ENCODE measurements at places on chromosomes 6 and 20. TPM values are rescaled to one million over a fixed set of nuclear protein-coding genes. Genes with fewer than 3 reads are reported as not detected.

GRCh38 chr6:23584134-23584763 is 541.8 kb upstream of the NRSN1 start:
- DNase-seq: no peak

DNA sequence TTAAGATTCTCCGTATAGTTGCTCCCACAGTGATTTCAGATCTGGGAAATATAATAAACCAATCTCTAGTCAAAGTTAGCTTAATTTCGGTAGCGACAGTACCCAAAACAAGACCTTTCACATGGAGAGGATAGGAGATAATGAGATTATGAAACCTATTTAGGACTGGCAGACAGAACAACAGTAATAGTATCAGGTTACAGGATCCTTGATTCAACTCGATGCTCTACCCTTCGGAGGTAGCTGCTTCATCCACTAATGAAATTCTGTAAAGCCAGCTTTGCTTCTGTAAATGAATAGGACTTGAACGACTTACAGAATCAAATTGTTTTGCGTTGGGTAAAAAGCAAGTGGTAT is 534 bp upstream of the AKIRIN2 start:
- DNase-seq: no peak

- DNase-seq: no peak
These were observed at the start of gene CCDC170 for GRCh38 chr6:151493804-151494234. TSS of gene CCDC170 (plus strand) at chr6:151494017. CDS start at chr6:151494129, 112 bp downstream.

DNA sequence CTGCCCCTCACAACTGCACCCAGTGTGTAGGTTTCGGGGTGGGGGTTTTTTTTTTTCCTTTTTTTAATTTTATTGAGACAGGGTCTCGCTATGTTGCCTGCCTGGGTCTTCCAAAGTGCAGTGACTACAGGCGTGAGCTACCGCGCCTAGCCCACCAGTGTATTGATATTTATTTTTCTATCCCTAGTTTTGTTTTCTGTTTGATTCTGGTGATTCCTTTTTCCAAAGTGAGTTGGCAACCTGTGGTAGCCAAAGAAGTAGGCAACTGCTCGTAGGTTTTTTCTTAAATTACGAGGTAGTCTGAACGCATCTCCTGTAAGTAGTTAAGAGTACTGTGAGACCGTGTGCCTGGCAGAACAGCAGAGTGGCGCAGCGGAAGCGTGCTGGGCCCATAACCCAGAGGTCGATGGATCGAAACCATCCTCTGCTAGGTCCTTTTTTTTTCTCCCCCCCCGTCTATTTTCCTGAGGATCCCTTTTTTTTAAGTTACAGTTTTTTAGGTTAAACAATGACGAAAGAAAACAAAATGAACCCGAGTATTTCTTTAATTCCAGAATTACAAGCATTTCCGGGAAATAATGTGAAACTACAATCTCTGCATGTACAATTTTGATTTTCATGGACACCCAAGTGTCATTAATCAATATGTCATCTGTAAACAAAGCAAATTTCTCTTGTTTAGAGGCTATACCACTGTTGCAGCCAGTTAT is 78.7 kb upstream of the BTN3A2 start:
- DNase-seq: peak; percentile 78

GRCh38 chr6:167933847-167934246 is 63.6 kb upstream of the KIF25 start:
- no peak for DNase-seq

DNA sequence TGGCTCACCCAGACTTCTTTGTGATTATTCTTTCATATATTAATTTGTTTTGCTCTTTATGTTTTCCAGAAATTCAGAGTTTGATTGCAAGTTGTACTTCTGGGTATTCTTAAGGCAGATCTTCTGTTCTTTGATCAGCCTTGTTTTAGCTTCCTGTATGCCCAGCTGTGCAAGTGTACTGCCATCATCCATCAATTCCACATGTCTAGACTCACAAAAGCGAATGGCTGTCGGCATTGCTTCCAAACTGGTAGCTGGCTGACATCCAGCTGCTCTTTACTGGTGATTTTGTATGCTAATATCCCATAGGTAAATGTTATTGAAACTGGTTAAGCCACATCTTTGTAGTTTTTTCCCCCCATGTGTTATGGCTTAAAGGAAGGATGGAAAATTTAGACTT is 1084.8 kb upstream of the CITED2 start:
- no peak for DNase-seq

GRCh38 chr20:36425166-36425565 is 116.2 kb upstream of the MYL9 start:
- DNase-seq: no peak

- DNase-seq: peak; percentile 82
These were observed at the start of gene SYTL3 for GRCh38 chr6:158649289-158650143. TSS of gene SYTL3 (plus strand) at chr6:158650054. CDS start at chr6:158663269, 13,215 bp downstream.

DNA sequence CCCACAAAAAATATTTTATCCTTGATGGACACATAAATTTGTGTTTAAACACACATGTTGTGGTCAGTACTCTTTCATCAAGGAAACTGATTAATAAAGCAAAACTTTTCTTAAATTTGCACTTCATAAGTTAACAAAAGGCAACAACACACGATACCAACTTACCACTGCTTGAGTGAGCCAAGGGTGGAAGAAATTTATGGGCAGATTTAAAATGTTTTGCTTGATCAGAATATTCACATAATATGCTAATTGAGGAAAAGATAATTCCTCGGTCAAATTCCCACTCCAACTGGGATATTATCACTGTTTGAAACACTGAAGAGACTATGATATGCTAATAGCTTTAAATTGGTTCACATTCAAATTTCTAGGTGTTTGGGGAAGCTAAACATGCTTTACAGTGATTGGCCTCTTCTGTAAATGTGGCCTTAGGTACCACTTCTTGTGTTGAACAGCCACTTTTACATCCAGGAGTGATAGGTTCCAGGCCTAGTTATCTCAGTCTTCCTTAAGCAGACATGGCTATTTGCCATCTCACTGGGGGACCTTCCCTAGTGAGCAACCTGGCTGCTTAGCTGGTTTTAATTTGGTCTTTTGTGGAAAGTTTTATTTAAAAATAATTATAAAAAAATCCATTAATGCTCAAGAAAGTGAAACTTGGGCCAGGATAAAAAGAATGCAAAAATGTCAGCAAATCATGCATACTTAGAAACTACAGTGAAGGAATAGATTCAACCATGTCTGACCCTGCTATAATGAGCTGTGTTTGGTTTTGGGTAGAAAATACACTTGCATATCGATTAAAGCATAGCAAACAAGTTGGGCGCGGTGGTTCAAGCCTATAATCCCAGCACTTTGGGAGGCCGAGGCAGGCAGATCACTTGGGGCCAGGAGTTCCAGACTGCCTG is 221.2 kb upstream of the MAP3K7 start:
- DNase-seq: no peak

DNA sequence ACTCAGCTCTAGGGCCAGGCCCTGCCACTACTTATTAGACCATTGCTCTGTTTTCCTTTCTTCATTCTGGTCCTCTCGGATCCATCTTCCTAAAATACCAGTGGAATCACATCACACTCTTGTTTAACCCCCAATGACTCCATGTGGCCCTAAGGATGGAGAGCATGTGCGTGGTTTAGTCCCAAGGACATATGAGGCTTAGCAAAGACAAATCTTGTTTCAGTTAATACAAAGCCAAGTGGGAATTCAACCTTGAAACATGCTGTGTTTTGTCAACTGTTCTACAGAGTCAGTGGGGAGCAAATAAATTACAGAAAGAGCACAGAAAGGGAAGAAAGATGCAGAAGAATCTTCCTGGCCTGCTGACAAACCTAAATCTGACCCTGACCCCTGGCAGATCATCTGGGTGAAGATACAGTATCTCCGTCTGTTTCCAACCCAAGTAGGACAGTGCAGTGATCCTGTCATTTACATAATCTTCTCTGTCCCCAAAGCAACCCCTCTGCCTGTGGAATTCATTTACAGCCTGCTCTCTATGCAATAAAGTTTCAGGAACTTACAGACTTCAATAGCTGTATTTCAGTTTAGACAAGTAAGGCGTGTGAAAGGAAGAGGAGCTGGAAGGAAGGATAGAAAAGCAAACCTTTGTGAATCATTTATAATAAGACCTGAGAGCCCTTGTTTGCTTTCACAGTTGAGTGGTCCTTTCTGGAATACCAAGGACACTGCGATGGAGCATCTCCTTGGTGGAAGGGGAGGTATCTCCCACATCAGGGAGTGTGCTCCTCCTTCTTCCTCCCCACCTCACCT is 144.0 kb downstream of the THBS2 start:
- DNase-seq: no peak

DNA sequence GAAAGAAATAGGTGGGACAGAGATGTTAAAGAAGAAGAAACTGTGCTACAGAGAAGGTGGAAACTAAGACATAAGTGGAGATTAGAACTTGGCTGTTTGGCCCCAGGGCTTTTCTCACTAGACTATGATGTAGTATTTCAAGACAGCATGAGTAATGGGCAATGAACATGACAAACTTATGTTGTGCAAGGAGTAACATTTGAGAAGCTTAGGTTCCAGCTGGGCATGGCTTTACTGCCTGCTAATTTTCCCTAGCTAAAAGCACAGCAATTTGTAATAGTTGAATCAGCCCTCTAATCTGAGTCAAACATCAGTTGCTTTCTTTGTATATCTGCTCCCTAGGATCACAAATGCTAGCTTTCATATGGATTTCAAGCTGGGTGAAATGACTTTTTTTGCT is 294.3 kb upstream of the BMP2 start:
- no peak for DNase-seq

DNA sequence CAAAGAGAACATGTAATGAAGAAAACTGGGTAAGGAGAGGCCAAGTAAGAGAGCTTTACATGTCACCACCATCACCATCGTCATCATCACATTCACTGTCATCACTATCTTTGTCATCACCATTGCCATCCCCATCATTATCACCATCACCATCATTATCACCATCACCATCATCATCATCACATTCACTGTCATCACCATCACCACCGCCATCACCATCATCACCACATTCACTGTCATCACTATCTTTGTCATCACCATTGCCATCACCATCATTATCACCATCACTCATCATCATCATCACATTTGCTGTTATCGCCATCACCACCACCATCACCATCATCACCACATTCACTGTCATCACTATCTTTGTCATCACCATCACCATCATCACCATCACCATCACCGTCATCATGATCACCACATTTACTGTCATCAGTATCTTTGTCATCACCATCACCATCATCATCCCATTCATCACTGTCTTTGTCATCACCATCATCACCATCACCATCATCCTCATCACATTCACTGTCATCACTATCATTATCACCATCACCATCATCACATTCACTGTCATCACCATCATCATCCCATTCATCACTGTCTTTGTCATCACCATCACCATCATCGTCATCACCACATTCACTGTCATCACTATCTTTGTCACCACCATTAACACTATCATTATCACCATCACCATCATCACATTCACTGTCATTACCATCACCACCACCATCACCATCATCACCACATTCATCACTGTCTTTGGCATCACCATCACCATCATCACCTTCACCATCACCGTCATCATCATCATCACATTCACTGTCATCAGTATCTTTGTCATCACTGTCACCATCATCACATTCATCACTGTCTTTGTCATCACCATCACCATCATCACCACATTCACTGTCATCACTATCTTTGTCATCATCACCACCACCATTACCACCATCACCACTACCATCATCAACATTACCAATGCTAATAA is 172.3 kb downstream of the ERMARD start:
- no peak for DNase-seq

GRCh38 chr20:35551503-35551902 is 9.6 kb downstream of the ERGIC3 start:
- no peak for DNase-seq

DNA sequence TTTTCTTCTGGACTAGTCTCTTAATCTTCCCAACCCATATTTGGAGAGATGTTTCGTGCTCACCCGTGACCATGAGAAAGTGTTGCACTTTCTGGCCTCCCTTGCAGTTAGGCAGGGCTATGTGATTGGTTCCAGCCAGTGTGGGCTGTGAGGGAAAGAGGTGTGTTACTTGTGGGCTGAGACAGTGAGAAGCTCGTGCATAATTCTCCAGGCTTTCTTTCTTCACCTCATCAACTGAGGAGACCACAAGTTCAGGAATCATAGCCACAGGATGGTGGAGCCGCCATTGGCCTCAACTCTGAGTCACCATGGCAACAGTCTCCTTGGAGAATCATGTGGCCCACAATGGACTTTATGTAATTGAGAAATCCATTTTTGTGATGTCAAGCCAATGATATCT is 57.5 kb upstream of the FUCA2 start:
- no peak for DNase-seq

GRCh38 chr6:167779993-167780655 is 46.6 kb upstream of the AFDN start:
- DNase-seq: no peak

DNA sequence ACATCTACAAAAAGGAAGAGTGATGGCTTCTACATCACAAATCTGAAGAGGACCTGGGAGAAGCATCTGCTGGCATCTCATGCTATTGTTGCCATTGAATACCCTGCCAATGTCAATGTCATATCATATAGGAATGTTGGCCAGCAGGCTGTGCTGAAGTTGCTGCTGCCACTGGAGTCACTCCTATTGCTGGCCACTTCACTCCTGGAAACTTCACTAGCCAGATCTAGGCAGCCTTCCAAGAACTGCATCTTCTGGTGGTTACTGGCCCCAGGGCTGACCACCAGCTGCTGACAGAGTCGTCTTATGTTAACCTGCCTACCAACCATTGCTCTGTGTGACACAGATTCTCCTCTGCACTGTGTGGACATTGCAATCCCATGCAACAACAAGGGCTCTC is 111.8 kb downstream of the PERP start:
- no peak for DNase-seq

DNA sequence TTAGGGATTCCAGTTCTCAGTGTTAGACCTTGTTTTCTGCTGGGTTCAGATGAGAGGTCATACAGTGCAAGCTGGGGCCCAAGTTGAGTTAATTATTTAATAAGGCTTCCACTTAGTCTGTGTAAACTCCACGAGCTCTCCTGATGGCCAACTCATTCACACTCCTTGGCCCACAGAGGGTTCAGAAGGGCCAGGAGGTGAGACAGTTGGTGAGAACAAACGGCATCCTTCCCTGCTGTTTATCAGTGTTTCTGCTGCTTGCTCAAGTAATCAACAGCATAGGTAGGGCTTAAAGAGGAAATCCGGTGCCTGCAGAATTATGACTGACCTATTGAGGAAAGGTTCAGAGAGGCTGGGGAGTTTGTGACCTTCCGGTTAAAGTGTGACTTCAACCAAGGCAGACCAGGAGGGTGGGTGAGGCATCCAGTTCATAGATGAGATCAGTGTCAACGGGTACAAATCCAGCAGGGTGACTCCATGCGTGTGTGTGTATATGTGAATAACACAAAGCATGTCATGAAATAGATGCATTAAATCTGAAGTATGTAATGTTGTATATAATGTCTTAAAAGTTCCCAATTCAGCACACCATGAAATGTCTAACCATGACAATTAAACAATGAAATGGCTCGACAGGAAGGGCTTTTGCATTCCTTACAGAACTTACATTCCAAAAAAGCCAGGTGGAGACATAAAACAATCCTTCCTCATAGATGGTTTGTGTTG is 37.4 kb upstream of the BCAS1 start:
- no peak for DNase-seq

- no peak for DNase-seq
These were observed at the start of gene NRSN2 for GRCh38 chr20:346640-347316. TSS of gene NRSN2 (plus strand) at chr20:347111. CDS start at chr20:349644, 2,533 bp downstream.

The NOL7 gene
- total RNA-seq: 75.9 TPM

The PI3 gene
- total RNA-seq: not detected

The SLC2A10 gene
- total RNA-seq: 0.83 TPM

The ZNF334 gene
- total RNA-seq: 0.81 TPM

The HFE gene
- total RNA-seq: 1.3 TPM

The PLG gene
- total RNA-seq: not detected

The NMBR gene
- total RNA-seq: not detected

The CST5 gene
- total RNA-seq: not detected

The STMND1 gene
- not detected for total RNA-seq

The EMILIN3 gene
- total RNA-seq: not detected

The PLA2G7 gene
- total RNA-seq: 2.1 TPM

The TREM1 gene
- total RNA-seq: not detected

Data from naive thymus-derived CD8-positive, alpha-beta T cell (primary cell).